ENCODE measurements at places on chromosomes 12 and 14. TPM values are rescaled to one million over a fixed set of nuclear protein-coding genes. Genes with fewer than 3 reads are reported as not detected.

The TSPAN19 gene
- not detected for total RNA-seq

The SINHCAF gene
- 186 TPM for total RNA-seq

The DDN gene
- total RNA-seq: 0.26 TPM

The DNAJC22 gene
- total RNA-seq: 0.10 TPM

The PRR4 gene
- total RNA-seq: not detected

The TESPA1 gene
- 74.8 TPM for total RNA-seq

The PLA2G1B gene
- not detected for total RNA-seq

- no peak for DNase-seq
These were observed 167.3 kb downstream of the PLCZ1 start for GRCh38 chr12:18570543-18570942.

GRCh38 chr12:115885040-115885690, 392.3 kb downstream of the MED13L start:
- DNase-seq: no peak

GRCh38 chr12:84085046-84085445, 827.6 kb downstream of the SLC6A15 start:
- no peak for DNase-seq

DNA sequence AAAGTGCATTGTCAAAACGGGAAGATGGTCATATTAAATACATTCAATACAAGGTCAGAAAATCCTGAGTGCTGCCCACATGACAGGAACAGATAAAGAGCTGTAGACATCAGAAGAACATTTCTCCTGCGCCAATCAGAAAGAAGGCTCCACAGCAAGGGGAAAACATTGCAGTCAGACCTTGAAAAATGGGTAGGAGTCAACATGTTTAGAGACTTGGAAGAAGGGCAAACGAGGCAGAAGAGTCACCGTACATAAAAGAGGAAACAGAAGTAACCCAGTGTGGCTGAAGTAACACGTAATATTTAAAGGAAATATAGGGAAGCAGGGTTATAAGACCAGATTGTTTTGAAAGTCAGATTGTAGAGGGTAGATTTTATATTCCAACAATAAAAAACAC, 11.9 kb downstream of the SPPL3 start:
- no peak for DNase-seq

DNA sequence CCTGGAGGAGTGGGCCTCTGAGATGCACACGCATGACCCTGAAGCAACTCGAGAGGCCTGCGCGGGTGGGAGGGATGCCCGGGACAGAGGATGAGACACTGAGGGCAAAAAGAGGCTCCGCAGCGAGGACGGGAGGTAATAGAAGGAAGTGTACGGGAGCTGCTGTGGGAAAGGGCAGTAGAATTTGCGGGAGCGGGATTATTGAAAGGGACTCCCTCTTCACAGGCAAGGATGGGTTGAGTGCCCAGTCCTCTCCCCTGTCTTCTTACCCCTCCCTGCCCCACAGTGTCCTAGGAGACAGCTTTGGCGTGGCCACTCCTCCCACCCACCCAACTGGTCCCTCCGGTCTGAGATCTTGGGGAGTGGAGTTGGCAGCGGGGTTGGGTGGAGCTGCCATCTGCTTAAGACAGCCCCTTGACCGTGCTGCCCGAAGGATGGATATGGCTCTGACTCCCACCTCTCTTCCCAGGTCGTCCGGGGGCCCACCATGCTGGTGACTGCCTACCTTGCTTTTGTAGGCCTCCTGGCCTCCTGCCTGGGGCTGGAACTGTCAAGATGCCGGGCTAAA, 15.7 kb upstream of the ESPL1 start:
- peak; percentile 31 for DNase-seq

DNA sequence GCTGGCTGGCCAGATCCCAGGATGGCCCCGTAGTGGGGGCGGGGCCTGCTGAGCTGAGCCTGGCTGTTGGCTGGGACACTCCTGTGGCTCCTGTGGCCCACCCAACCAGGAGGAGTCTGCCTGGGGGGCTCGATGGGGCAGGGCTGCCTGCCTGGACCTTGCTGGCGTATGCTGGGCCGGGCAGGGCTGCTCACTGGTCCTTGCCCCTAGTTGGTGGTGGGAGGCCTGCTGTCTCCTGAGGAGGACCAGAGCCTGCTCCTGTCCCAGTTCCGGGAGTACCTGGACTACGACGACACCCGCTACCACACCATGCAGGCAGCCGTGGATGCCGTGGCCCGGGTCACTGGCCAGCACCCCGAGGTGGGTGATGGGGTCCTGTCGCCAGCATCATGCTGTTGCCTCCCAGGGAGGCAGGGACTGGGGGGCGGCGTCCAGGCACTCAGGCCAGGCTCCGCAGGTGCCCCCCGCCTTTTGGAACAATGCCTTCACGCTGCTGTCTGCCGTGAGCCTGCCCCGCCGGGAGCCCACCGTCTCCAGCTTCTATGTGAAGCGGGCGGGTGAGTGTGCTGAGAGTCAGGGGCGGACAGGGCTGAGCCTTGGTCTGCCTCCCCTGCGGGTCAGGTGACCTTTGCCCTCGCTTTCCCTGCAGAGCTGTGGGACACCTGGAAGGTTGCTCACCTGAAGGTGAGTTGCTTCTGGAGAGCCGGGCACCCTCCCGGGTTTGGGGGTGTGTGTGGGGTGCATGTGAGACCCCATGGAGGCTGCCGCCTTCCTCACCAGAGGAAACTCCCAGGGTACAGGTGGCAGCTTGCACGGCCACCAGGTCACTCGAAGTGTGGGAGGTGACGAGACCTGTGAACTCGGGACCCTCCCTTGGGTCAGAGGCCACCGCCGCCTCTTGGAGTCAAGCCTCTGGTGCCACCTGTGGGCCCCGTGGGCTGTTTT, 3.4 kb downstream of the NOC4L start:
- DNase-seq: no peak

DNA sequence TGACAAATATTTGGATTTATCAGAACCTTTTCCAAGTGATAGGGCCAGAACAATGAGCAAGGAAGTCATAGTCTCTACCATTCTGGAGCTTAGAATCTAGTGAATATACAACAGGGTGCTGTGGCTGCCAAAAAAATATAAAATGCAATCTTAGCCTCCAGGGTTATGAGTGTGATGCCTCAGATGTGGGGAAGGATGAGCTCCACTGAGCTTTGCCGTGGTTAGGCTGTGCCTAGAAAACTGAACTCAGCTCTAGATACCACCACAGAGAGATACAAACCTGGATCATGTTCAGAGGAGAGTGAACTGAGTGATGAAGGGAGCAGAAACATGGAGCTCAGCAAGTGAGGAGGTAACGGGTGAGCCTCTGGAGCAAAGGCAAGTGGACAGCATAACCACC, 138.1 kb upstream of the HIF1A start:
- no peak for DNase-seq

DNA sequence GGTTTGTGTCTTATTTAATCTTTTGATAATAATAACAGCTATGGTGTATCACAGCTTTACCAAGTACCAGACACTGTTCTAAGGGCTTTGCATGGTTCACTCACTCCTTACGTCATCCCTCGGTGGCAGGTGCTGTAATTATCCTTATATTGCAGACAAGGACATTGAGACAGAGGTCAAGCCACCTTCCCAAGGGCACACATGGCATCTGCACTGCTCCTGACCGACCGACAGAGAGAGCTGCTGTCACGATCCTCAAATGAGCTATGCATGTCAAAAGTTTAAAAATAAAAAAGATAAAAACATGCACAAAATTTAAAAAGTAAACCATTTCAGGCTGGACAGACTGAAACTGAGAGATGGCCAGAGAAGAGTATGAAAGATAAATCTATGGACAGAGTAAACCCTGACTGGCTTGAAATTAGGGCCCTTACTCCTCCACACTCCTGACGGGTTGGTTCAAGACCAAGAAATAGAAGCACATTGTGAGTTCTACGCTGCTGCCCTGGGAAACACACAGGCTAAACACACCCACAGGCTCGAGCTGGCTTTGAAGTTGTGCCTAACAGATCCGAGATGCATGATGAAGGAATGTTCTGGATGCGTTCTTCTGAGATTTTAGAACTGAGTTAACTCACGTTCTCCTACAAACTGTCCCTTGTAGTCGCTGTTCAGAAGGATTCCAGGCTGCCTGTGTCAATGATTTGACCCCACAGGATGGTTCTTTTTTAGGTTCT, 268.7 kb downstream of the ZFP36L1 start:
- DNase-seq: no peak

DNA sequence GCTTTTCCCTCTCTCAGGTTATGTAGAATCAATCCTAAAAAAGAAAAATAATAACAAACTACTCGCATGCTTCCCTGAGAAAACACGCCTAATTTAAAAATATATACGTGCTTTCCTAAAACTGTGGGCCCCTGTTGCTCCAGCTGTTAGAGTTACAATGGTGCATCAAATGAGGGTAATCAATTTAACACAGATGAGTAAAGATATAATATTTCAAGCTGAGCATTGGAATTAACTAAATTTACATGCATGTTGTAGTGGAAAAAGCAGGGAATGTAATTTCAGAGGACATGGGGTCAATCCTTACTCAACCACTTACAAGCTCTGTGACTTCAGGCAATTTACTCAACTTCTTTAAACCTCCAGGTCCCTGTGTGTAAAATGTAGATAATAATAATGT, 22.4 kb upstream of the LGR5 start:
- DNase-seq: no peak

- DNase-seq: no peak
These were observed 18.6 kb downstream of the PPFIBP1 start for GRCh38 chr12:27542628-27543027.

DNA sequence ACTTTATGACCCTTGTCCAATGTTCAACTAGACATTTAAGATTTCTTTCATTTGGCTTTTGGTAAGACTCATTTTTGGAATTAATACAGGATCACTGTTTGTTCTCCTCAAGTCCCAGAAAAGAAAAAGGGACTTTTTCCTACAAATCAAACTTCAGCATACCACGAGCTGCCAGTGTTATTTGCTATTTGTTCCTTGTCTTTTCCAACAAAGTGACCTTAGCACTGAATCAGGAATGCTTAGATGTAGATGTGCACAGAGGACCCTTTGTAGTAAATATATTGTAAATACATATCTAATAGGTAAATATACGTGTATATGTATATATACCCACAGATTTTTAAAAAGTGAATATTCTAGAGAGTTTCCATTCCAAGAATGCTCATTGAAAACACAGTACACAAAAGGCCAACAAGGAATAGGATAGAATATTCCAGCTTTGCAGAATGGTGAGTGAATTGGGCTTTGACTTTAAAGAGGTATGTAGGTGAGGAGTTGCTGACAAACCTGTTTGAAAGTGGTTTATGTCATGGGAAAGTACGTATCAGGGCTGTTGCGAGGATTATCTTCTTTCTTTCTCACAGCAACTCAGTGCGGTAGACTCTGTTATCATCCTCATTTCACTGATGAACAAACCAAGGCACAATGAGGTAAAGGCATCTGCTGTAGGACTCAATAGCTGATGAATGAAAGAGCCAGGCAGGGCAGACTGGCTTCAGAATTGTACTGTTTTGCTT, 65.0 kb downstream of the HMGA2 start:
- DNase-seq: no peak

DNA sequence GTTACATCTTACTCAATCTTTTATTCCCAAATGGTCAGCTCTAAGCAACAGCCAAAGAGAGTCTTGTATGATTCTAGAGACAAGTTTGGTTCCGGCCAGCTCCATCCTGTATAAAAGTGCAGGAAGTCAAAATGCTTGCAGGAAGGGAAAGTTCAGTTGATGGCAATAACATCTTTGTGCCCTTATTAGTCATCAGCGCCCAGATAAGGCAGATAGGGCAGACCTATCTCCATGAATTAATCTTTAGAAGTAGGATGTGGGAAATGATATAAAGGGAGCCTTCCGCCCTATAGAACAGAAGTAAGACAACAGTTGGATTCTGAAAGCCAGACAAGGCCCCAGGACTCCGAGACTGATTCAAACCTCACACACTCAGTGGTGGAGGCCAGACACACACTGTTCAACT, 6.4 kb downstream of the GNS start:
- DNase-seq: peak; percentile 20

GRCh38 chr12:88057994-88058718, 29.0 kb upstream of the C12orf50 start:
- DNase-seq: no peak

DNA sequence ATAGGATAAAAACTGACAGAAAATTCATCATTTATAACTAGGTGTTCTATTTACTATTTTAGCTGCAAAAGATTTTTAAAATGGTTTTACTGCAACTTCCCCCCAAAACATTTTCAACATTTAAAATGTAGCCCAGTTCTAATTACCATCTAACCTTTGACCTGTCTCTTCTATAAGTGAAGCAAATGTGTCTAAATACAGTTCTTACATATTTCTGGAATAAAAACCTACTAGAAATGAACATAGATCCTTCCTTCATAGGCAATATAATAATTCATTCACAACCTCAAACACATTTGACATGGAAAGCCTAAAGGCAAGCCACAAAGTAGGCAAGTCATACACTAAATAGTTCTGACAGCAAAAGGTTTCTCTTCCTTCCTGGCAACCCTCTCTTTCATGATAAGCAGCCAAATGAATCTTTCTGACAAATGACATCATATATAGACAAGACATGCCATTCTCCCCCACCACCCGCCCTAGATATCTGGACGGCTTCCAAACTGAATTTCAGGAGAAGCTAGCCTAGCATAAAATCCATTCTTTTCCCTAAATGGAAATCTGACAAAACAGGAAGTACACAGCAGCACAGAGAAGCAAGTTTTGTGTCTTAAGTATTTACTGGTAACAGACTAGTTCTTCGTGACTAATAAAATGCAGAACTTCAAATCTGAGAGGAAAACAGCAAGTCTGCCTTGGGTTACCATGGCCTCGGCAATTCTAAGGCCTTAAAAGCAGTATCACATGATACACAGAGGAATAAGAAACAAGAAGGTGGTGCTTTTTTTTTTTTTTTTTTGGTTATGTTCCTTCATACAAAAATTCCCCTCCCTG, 17.2 kb upstream of the ARID4A start:
- DNase-seq: peak; percentile 56

DNA sequence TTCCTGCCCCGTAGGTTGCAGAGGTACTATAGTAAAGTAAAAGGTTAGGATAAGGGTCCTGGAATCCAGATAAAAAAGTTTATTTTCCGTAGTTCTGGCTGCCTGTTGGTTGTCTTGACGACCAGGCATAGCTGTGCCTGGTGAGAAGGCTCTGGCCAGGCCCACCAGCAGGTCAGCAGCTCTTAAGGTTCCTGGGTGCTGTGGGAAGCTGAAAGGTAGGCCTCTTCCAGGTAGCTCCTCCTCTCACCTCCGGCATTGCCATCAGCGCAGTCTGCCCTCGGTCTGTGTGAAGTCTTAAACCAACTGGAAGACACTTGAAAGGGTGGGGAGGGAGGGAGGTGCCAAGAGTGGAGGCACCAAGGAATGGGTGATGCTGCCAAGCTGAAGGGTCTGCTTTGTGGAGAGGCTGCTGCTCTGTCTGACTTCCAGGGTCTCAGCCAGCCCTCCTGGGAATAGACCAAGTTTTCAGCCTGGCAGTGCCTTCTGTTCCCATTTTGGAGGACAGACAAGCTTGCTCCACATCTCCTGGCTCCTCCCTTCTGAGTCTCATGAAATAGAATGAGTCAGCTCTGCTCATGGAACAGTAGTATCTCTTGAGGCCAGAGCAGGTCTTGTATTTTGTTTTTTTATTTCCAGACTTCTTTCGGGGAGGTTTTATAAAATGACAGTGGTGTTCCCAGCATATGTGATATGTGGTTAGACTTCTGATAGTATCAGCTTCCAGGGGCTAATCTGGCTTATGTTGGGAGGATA, 5.2 kb upstream of the ACADS start:
- no peak for DNase-seq

GRCh38 chr12:120352117-120352516, 16.8 kb downstream of the MSI1 start:
- no peak for DNase-seq

- no peak for DNase-seq
These were observed 262.4 kb upstream of the RMST start for GRCh38 chr12:97200181-97200580.

- no peak for DNase-seq
These were observed 559 bp upstream of the RFC5 start for GRCh38 chr12:118015944-118016343.
